ENCODE measurements at places on chromosomes 12 and 14.

- peak; percentile 7 for DNase-seq
These were observed 139.4 kb upstream of the CNTN1 start for GRCh38 chr12:40552868-40553267.

GRCh38 chr14:104590240-104590965 is 10.8 kb downstream of the C14orf180 start:
- no peak for DNase-seq

- peak; percentile 82 for DNase-seq
These were observed 503.5 kb downstream of the LRFN5 start for GRCh38 chr14:42110167-42110566.

DNA sequence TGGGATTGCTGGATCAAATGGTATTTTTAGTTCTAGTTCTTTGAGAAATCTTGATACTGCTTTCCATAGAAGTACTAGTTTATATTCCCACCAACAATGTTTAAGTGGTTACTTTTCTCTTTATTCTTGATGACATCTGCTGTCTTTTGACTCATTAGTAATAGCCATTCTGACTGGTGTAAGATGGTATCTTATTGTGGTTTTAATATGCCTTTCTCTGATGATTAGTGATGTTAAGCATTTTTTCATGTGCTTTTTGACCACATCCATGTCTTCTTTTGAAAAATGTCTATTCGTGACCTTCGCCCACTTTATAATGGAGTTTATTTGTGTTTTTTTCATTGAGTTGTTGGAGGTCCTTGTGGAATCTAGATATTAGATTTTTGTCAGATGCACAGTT is 865.7 kb downstream of the SLC6A15 start:
- peak; percentile 7 for DNase-seq

DNA sequence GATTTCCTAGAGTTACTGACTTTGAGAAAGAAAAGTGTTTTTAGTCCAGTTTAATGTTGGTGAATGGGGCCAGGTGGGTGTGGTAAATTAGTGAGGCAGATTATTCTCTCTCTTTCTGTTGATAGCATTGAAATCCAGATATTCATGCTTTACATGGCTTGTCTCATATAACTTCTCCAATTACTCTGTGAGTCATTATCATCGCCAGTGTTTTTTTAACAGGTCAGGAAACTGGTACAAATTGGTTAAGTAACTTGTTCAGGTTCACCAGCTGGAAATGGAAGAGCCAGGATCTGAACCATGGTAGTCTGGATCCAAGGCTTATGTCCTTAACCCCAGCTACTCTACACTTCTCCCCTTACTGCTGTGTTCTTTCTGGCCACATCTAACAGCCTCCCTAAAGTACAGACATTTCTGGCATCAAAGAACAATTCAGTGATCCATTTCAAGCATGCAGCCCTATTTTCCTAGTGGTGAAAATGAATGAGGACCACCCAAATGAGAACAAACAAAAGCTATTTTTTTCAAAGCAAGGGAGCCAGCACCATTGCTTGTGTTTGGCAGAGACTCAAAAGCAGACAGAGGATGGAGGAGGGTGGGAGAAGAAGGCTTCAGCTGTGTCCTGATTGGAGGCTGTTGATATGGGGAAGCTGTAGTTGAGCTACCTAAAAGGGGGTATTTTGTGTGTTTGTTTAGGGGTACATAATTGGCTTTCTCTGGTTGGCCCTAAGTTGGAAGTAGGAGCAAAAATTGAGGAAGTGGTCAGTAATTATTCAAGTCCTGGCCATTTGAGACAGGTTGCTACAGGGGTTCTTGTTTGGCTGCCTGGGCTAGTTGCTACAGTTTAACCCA is 1.7 kb downstream of the IRAK3 start:
- DNase-seq, result peak; percentile 48

- no peak for DNase-seq
These were observed 962.6 kb downstream of the AACS start for GRCh38 chr12:126027825-126028224.
